Endothelial cell of umbilical vein (primary cell): ENCODE measurements at places on chromosomes 11 and 22. TPM values are rescaled to one million over a fixed set of nuclear protein-coding genes. Genes with fewer than 3 reads are reported as not detected.

The PARVB gene
- total RNA-seq, result 151 and 155 TPM in 2 replicates

The MCHR1 gene
- total RNA-seq, result not detected in 2 replicates

The RFPL3 gene
- total RNA-seq, result not detected in 2 replicates

The ZBTB16 gene
- total RNA-seq, result 19.5 and 20.3 TPM in 2 replicates

The EI24 gene
- 115 and 119 TPM in 2 replicates for total RNA-seq

The SLC2A11 gene
- 3.6 and 4.6 TPM in 2 replicates for total RNA-seq

The UPK3A gene
- total RNA-seq, result not detected in 2 replicates

The RFPL2 gene
- total RNA-seq, result not detected in 2 replicates

The NOX4 gene
- 34.0 and 47.7 TPM in 2 replicates for total RNA-seq

The C22orf42 gene
- not detected in 2 replicates for total RNA-seq

The APOL4 gene
- 0.97 and 2.6 TPM in 2 replicates for total RNA-seq

The CD3D gene
- not detected in 2 replicates for total RNA-seq

The MPPED2 gene
- not detected in 2 replicates for total RNA-seq

The CCDC179 gene
- not detected in 2 replicates for total RNA-seq

The MRGPRX3 gene
- not detected in 2 replicates for total RNA-seq

The RIC3 gene
- total RNA-seq, result not detected in 2 replicates

The UPB1 gene
- 0.30 and 0.80 TPM in 2 replicates for total RNA-seq

The LMO2 gene
- 62.4 and 66.8 TPM in 2 replicates for total RNA-seq

The DSCAML1 gene
- total RNA-seq, result not detected in 2 replicates

The CHRNA10 gene
- 1.8 and 3.0 TPM in 2 replicates for total RNA-seq

The RBM4 gene
- 148 and 153 TPM in 2 replicates for total RNA-seq

The H19 gene
- total RNA-seq, result 0.37 and 3.2 TPM in 2 replicates

The OR8B2 gene
- total RNA-seq, result not detected in 2 replicates

The FAT3 gene
- 0.05 and 1.4 TPM in 2 replicates for total RNA-seq

The ENDOD1 gene
- total RNA-seq, result 17.1 and 20.5 TPM in 2 replicates

The SNX32 gene
- total RNA-seq, result 1.0 TPM in 1 of 2 replicates, not detected in the other

The OR52H1 gene
- not detected in 2 replicates for total RNA-seq

The IGLL5 gene
- total RNA-seq, result not detected in 2 replicates

The FAM227A gene
- 1.4 and 1.9 TPM in 2 replicates for total RNA-seq

The ZNF214 gene
- 1.7 and 2.5 TPM in 2 replicates for total RNA-seq

The MUC2 gene
- total RNA-seq, result not detected in 2 replicates

The EXPH5 gene
- total RNA-seq, result 0.09 TPM in 1 of 2 replicates, not detected in the other

The CEP126 gene
- 5.8 and 9.1 TPM in 2 replicates for total RNA-seq

The CALCA gene
- not detected in 2 replicates for total RNA-seq

The EMID1 gene
- 0.39 and 0.51 TPM in 2 replicates for total RNA-seq

The MISFA gene
- total RNA-seq, result 2.8 and 3.6 TPM in 2 replicates

The DUSP8 gene
- 5.9 and 8.7 TPM in 2 replicates for total RNA-seq

The ZBED4 gene
- total RNA-seq, result 18.2 and 18.6 TPM in 2 replicates

The XKR3 gene
- not detected in 2 replicates for total RNA-seq

The LRFN4 gene
- 36.7 and 37.4 TPM in 2 replicates for total RNA-seq

The HSPB2 gene
- not detected in 2 replicates for total RNA-seq

The FGF19 gene
- total RNA-seq, result not detected in 2 replicates

The OR10A4 gene
- total RNA-seq, result not detected in 2 replicates

The INPP5J gene
- 0.49 and 0.65 TPM in 2 replicates for total RNA-seq
